ENCODE measurements at places on chromosomes 11 and 22.

- no peaks in the 10 kb centered on the region for H3K36me3 ChIP-seq
- no peak overlapping the region for H3K27ac ChIP-seq
- H3K27me3 ChIP-seq, result no peaks in the 10 kb centered on the region
- no peak for DNase-seq
- H3K4me3 ChIP-seq, result no peak overlapping the region
These were observed 76.7 kb downstream of the BMAL1 start for GRCh38 chr11:13354335-13354734.

DNA sequence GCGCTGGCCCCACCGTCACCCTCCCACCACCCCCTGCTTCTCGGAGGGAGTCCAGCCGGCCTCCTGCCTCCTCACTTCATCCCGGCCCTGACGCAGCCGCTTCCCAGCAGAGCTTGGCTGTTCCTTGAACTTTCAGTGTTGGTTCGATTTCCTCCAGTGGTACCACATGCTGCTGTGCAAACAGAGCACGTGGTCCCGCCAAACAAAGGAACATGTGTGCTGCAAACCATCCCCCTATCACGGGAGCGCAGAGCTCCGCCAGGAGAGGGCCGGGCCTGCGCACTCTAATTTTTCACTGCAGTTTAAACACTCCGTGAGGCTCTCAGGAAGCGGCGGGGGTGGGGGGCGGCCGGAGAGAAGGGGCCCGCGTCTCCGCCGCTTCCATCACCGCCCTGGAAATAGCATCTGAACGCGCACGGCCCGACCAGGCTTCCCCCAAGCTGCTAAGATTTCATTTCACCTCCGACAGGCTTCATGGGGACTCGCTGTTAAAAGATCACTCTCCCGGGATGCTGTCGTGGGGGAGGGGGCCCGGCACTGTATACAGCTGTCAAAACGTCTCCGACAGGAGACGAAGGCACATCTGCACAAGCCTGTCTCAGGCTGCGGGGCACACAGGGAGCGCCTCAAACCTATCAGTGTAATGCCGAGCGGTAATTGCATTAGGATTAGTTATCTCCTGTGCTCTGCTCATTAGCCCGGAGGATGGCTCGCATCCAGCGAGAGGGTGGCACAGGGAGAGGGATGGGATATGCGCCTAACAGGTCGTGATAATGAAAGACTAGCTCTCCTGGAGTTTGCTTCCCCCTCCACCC, 269.9 kb upstream of the SORL1-AS1 start:
- no peaks in the 10 kb centered on the region for H3K27me3 ChIP-seq
- H3K4me1 ChIP-seq, result no peaks in the 10 kb centered on the region

- peak; percentile 90 for DNase-seq
- no peak overlapping the region for H3K4me3 ChIP-seq
- no peaks in the 10 kb centered on the region for H3K27me3 ChIP-seq
- 0 out of 2 replicates have a peak, but pooled peaks cover 3% of the 10 kb centered on the region for H3K36me3 ChIP-seq
These were observed 30.1 kb downstream of the NAV2 start for GRCh38 chr11:19742588-19743292.

DNA sequence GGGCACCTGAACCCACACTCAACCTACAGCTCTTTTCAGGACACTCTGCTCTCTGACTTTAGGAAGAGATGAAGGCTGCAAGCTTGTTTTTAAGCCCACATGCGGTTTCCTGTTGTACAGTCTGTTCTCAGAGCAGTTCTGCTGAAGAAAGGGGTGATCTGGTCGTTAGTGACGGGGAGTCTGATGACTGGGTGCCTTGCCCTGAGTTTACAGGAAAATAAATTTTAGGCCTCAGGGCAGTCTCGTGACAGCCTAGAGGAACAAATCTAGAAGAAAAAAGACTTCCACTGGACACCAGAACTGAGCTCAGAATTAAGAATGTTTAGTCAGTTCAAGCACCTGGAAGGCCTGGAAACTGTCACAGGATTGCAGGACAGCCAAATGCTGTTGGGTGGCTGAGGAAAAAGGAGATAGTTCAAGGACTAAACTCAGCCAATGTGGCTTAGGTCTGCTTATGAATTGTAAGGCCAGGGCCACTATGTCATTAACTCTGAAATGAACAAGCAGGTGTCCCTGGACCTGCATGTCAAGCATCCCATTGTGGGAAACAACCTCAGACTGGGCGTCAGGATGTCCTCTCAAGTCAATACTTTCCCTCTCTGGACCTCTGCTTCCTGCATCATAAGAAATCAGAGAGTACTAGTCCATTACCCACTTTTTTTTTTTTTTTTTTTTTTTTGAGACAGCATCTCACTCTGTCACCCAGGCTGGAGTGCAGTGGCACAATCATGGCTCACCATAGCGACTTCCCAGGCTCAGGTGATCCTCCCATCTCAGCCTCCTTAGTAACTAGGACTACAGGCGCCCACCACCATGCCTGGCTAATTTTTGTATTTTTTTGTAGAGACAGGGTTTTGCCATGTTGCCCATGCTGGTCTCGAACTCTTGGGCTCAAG, 5.7 kb downstream of the PIK3IP1 start:
- DNase-seq, result peak; percentile 15
- H3K36me3 ChIP-seq, result no peaks in the 10 kb centered on the region
- no peak overlapping the region for H3K4me3 ChIP-seq
- H3K4me1 ChIP-seq, result peaks cover 14% of the 10 kb centered on the region
- H3K27ac ChIP-seq, result no peak overlapping the region

DNA sequence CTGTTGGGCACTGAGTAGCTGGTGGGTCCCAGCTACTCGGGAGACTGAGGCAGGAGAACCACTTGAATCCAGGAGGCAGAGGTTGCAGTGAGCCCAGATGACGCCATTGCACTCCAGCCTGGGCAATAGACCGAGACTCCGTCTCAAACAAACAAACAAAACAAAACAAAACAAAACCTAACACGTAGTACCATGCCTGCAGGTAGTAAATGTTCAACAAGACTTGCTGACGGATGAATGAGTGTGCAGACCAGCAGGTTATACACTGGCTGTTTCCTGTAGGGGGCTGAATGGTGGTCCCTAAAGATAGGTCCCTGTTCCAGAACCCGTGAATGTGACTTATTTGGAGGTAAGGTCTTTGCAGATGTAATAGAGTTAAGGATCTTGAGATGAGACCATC, 12.8 kb upstream of the MRGPRD start:
- no peak overlapping the region for H3K27ac ChIP-seq
- no peak overlapping the region for H3K4me3 ChIP-seq
- peaks cover 3% of the 10 kb centered on the region for H3K4me1 ChIP-seq
- H3K36me3 ChIP-seq, result no peaks in the 10 kb centered on the region
- H3K27me3 ChIP-seq, result no peaks in the 10 kb centered on the region
- DNase-seq, result no peak

DNA sequence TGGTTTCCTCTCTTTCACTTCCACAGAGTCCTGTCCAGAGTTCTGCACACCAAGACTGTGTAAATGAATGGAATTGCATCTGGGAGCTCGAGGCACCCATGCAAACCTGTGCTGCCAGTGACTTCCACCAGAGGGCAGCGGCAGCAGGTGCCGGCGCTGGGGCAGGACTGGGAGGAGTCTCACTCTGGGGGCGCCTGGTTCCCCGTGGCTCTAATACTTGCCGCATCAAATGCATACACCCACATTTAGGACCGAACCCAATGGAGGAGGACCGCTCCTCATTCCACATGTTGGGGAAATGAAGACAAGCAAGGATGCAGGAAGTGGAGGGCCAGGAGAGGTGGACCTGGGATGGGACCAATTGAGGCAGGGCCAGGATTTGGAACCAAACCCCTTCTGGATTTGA, 1.1 kb upstream of the CD6 start:
- H3K4me1 ChIP-seq, result peaks cover 3% of the 10 kb centered on the region
- H3K36me3 ChIP-seq, result no peaks in the 10 kb centered on the region
- DNase-seq, result peak; percentile 36
- no peak overlapping the region for H3K4me3 ChIP-seq

DNA sequence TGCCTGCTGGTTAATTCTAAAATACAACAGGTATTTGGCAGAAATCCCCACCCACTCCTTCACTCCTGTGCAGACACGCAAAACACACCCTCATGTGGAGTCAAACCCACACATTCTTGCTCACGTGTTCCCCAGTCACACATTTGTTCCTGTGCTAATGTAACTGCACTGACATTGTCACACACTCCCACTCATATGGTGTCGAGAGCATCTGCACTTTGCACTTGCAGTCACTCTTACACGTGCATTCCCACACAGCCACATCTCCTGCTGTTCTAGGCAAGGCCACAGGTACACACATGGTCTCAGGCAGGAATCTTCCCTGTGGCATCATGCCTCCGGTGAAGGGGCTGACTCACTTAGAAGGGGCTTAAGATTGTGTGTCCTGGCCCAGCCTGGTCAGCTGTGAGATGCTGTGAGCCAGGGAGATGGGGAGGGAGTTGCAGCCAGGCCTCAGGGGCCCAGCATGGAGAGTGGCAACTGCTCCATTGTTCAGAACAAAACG, 395.0 kb downstream of the TENM4 start:
- no peaks in the 10 kb centered on the region for H3K27me3 ChIP-seq
- H3K36me3 ChIP-seq, result no peaks in the 10 kb centered on the region
- H3K4me1 ChIP-seq, result no peaks in the 10 kb centered on the region
- no peak overlapping the region for H3K4me3 ChIP-seq
- no peak overlapping the region for H3K27ac ChIP-seq
- peak; percentile 27 for DNase-seq

DNA sequence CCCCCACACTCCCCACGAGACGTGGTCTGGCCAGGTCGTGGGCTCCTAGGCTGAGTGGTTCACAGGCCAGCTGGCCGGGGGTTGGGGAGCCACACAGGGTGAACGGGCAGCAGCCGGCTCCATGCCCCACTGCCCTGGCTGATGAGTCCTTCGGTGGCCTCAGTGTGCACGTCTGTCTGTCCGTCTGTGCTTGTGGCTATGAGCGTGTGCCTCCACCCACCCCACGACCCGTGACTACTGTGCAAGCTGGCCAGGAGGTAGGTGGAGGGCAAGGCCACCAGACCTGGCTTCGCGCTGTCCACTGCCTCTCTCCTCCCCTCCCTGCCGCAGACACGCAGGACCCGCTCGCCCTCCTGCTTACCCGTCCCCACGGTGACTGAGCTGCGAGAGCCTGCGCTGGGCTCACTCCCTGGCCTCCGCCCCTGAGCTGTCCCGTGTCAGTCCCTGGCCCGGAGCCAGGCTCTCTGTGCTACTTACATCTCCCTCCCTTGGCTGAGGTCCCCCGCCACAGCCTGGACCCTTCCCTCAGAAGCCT, 14.1 kb downstream of the CSDC2 start:
- H3K4me3 ChIP-seq, result no peak overlapping the region
- no peaks in the 10 kb centered on the region for H3K4me1 ChIP-seq
- H3K27ac ChIP-seq, result no peak overlapping the region
- no peak for DNase-seq
- no peaks in the 10 kb centered on the region for H3K27me3 ChIP-seq

DNA sequence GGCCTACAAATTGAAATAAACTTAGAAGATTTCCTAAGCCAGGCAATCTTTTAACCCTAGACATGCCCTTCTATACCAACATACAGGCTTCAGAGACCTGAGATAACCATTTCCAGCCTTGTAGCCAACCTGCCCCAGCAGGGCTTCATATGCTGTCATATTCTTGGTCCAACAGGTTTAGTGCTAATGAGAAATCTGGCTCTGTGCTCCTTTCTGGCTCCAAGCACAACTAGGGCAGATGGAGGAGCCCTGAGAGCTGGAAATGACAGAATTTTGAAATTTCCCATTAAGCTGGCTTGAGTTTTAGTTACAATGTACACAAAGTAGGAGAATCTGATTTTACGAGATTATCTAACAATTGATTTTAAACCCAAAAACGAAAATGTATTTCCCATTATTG, 323.0 kb upstream of the CCDC90B start:
- H3K4me3 ChIP-seq, result no peak overlapping the region
- no peak overlapping the region for H3K27ac ChIP-seq
- H3K4me1 ChIP-seq, result no peaks in the 10 kb centered on the region
- no peak for DNase-seq
